Cortex of kidney (tissue), 1 donor: ENCODE measurements at places on chromosomes 1 and 21.

DNA sequence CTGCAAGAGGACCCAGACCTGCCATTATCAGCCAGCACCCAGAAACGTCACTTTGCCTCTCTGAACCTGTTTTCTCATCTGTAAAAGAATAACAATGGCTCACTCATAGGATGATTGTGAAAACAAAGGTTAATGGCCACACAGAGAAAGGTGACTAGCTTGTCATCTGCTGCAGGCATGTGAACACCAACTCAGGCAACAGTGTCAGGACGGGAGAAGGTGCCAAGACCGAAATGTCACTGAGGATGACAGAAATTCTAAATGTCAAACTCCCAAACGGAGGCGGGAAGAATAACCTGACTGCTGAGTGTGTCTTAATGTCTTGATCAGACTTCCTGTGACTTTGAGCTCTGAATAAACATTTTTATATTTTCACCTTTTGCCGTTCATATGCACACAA lies 10.3 kb downstream of the PADI4 start:
- DNase-seq = no peak

GRCh38 chr1:14565090-14565489 lies 33.4 kb upstream of the KAZN start:
- DNase-seq = no peak

DNA sequence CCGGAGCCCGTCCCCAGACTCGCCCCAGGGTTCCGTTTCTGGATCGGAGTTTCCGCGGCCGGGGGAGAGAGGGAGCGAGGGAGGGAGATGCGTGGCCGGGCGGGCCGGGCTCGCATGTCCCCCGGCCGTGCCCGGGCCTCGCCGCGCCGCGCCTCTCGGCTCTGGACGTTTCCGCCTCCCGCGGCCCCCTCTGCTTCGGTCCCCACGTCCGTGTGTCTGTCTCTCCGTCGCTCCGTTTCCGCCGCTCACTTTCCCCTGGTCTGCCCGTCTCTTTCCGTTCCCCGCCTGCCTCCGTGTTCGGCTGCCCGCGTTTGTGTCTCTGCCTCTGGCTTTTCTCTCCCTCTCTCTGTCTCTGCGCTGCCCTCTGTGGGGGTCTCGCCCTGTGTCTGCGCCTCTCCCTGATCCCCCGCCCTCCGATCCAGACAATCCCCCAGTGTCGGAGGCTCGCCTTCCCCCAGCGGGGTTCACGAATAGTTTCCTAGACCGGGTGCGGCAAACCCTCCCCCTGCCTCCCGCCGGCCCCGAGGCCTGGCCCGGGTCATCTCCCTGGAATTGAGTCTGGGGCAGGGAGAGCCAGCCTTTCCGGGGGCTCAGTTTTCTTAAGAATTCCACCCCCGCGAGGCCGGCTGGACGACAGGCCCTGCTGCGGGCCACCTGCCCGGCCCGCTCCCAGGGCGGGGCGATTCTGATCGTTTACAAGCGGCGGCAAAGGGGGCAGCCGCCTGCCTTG lies 735 bp downstream of the NBL1 start:
- DNase-seq = no peak

DNA sequence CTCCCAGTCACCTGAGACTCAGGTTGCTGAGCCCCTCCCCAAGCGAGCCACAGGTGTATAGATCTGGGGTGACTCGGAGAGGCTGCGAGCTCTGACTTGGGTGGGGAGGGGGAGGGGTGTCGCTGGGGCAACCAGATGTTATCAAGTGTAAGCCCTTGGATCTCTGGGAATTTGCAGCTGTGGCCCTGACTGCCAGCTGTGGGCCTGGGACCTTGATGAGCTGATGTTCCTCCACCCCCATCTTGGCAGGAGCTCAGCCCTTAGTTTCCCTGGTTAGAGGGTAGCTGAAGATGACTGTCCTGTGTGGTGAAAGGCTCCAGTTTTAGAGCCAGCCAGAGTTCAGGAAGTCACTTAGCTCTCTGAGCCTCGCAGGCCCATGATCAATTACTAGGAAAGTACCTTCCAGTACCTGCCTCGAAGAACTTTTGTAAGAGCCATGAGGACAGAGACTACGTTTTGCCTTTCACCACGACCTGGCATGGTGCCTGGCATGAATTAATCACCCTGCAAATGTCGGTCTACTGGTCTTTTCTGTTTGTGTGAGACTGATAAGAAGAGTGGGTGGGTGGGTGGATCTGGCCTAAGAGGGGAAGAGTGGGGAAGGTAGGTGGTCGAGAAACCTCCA lies 55.8 kb downstream of the YARS1 start:
- no peak for DNase-seq

- DNase-seq = no peak
These were observed at the start of gene SLC22A15 for GRCh38 chr1:115976062-115976920. Gene SLC22A15, plus strand, starts transcription at chr1:115976513. Its CDS starts 115 bp downstream, at chr1:115976628.

- no peak for DNase-seq
These were observed 675.8 kb downstream of the MATN1 start for GRCh38 chr1:30047576-30047975.

DNA sequence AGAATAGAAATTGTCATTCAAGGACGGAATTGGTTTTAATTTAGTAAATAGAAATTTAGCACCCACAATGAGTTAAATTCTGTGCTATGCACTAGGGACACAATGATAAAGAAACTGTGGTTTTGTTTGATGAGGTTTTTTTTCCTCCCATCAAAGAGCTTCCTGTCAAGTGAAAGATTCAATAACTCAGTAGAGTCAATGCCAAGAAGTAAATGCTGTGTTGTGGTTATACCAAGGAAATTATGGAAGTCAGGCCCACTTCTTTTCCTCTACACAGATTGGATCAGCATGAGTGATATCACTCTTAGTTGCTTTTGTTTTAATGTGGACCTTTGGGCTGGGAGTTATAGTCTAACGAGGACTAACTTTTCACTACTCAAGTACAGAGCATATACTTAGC lies 1269.6 kb upstream of the ADGRL2 start:
- DNase-seq = no peak

DNA sequence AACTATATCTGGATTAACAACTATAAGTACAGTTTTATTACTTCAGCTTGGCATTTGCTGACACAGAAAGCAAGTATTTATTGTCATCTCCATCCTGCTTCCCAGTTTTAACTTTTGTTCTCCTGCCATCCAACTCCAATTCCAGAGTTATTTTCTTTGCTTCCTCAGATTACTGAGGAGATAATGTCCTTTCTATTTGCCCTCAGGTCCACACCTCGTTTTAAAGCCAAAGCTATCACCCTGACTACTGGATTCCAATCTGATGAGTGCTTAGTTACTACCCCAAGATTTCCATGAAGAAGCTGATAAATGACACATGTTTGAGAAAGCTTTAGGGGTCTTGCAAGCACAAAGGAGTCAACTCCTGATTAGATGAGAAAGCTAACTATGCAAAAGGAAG lies 25.2 kb downstream of the ACKR1 start:
- DNase-seq = no peak

DNA sequence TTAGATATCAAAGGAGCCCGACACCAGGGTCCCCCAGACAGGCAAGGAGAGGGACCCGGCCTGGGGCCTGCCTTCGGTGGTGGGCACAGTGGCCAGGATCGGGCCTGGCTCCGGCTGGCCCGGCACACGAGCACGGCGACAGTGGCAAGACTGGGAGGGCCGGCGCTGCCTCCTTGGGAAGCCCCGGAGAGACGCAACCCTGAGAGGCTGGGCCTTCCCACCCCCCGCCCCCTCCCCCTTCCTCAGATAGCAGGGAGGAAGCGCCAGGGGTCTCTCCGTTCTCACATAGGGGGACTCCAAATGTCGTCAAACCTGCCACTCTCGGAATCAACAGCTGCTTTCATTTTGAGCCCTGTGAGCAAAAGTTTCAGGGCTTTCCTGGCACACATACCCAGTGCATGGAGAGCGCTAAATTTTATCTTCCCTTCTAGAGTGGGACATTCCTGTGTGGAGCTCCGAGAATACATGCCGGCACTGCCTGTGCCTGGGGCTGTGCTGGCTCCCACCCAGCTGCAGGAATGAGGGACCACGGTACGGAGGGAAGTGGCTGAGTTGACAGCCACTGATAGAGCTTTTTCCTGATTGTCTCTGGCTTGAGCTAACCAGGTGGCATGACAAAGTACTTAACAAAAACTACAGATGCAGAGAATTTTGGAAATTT lies 62.4 kb downstream of the CD247 start:
- DNase-seq = no peak

- DNase-seq = no peak
These were observed 334.8 kb upstream of the CAMK1G start for GRCh38 chr1:209248649-209249279.

DNA sequence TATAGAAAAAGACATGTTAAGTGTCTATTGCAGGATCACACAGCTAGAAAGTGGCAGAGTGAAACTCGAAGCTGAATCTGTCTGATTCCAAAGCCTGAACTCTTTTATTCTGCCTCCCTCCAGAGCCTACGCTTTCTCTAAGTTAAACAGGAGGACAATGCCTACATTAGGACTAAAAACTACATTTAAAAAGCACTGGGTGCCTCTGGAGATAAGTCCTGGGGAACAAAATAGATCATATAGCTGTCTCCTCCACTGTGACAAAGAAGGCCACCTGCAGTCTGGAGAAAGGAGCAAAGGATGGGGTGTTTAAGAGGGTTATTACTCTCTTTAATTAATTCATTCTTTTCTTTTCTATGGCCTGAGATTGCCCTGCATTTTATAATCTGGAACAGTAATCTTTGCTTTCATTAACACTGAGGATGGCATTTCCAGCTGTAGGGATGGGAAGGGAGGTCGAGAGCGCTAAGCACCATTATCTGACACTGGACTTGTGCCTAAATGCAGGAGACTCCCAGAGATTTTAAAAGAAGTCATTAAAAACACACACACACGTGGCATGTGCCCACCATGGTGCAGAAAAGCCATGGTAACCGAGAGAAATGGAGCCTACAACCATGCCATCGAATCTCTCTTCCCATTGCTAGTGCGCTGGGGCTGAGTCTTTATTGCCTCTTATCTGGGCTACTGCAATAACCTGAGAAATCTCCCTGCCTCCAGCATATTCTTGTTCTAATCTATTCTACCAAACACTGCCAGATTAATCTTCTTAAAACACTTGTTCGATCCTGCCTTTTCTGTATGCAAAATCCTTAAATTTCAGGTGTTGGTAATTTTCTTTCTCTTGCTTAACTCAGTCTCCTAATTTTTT lies 92.2 kb downstream of the PLXNA2 start:
- no peak for DNase-seq
